GM12878 (cell line): ENCODE measurements at places on chromosomes 12 and 14. TPM values are rescaled to one million over a fixed set of nuclear protein-coding genes. Genes with fewer than 3 reads are reported as not detected.

Gene SMCO2
- 0.27 and 1.0 TPM in 2 replicates for total RNA-seq

Gene SIX6
- not detected in 2 replicates for total RNA-seq

Gene EIF2S3B
- total RNA-seq = 0.80 and 1.4 TPM in 2 replicates

Gene NKX2-1
- not detected in 2 replicates for total RNA-seq

Gene PTPRO
- 2.4 and 4.3 TPM in 2 replicates for total RNA-seq

DNA sequence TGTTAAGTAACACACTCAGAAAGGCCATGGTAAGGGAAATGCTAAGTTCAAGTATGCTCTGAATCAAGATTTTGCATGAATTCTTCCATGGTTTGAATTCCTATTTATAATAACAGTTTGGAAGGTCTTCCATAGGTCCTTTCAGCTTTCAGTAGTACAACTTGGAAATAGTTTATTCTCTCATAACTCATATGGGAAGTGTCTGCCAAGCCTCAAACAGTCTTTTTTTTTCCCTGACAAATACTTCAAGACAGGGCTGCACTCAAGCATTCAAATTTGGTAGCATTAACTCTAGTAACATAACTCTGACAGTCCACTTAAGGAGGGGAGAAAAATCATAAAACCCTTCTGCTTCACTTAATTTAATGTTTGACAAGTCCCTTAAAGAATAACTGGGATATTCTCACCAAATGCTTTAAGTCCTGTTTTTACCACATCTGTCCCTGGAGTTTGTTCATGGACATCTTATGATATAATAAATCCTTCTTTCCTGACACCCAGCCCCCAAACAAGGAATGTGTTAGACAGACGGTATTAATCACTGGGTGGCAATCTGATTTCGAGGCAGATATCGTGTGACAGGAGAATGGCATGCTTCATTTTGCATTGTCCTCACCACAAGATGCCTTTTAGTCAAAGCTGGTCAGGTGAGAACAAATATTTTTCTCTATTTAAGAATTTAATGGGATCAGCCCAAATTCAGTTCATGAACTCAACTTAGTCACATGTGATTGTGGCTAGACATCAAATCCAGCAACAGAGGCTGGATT, 165.7 kb downstream of the BMP4 start:
- H3K27me3 ChIP-seq = no peaks in the 10 kb centered on the region
- no peak overlapping the region for H3K4me3 ChIP-seq
- H3K4me1 ChIP-seq = no peaks in the 10 kb centered on the region
- DNase-seq = no peak
- H3K27ac ChIP-seq = no peak overlapping the region
- no peaks in the 10 kb centered on the region for H3K36me3 ChIP-seq

DNA sequence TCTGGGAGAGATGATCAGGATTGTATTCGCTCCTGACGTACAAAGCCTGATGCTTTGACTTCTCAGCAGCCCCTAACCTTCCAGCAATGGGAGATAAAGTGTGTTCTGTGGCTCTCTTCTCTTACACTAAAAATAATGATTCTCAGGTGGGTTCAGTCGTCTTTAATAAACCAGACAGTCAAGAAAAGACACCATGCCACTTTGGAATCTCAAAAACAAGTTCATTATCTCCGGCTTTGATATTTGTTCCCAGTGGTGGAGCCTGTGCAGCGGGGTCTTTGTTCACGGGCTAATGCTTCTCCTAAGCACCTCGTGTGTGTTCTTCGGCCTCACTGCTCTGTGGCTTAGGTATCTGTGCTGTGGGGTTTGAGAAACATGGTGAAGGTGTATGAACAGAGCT, 1.6 kb downstream of the ACVR1B start:
- H3K36me3 ChIP-seq = no peaks in the 10 kb centered on the region
- no peaks in the 10 kb centered on the region; the same call in none of the 2 replicates for H3K27me3 ChIP-seq
- H3K27ac ChIP-seq = no peak overlapping the region
- H3K4me1 ChIP-seq = peaks cover 4% of the 10 kb centered on the region
- DNase-seq = no peak
- no peak overlapping the region for H3K4me3 ChIP-seq

DNA sequence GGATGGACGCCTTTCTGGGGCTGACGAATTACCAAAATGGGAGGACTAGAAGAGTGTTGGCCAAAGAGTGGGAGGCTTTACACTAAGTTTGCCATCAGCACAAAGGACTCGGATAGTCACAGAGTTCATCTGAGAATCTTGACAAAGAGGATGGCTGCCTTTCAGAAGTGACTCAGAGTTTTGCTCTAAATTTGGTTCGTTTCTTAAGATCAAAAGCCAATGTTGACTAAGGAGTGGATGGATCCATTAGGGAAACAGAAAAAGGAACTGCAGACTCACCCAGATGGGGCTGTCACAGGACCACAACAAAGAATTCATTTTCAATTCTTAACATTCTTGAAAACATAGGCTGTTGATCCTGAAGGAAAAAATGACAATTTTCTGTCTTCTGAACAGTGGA, 81.3 kb upstream of the DUSP6 start:
- no peaks in the 10 kb centered on the region for H3K36me3 ChIP-seq
- no peaks in the 10 kb centered on the region for H3K4me1 ChIP-seq
- no peak overlapping the region for H3K4me3 ChIP-seq
- DNase-seq = no peak

- DNase-seq = no peak
- no peaks in the 10 kb centered on the region for H3K36me3 ChIP-seq
- H3K27ac ChIP-seq = no peak overlapping the region
- H3K27me3 ChIP-seq = no peaks in the 10 kb centered on the region
- no peaks in the 10 kb centered on the region for H3K4me1 ChIP-seq
Measured at GRCh38 chr14:81716953-81717352, 183.3 kb upstream of the SEL1L start.

DNA sequence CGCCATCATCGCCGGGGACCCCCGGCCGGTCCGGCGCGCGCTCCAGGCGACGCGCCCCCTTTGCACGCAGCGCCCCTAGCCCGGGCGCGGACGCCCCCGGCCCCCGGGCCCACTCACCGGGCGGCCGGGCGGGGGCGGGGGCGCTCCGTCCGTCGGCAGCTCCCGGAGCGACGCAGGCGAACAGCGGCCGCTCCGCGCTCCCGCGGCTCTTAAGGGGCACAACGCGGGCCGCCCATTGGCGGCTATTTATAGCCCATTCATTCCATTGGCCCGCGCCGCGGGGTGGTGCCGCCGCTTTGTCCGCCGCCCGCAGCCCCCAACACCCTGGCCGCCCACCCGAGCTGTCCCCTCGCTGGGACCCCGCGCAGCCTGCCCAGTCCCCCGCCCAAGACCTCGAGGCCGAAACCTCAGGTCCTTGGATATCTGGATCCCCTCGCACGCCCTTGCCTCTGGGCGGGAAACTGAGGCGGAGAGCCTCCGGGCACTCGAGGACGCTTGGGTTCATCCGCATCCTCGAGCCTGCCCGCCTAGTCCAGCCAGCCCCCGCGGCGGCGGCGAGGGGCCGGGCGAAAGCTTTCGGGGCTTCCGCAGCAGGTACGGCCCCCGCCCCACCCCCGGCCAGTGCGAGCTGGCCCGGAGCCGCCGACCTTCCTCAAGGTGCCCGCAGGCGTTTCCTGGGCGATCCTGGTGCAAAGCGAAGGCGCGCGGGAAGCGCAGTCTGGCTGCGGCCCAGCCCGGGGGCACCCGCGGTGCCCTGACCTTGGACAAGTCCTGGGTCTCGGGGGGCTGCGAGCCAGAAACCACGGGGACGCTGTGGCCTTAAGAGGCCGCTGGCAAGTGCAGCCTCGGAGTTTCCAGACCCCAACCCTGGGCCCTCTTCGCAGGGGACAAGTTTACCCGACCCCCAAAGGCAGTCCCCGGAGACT, at the start of gene CKB:
Gene CKB (minus strand): TSS at position 182 of the 926 bp plus-strand sequence. CDS start 337 bp downstream, outside the sequence.
- peaks cover 2% of the 10 kb centered on the region; the same call in 1 of the 2 replicates for H3K27me3 ChIP-seq
- no peak within 1 kb of the TSS for H3K27ac ChIP-seq
- H3K36me3 ChIP-seq = no peaks in the 10 kb centered on the region
- no peak for DNase-seq

GRCh38 chr12:120914794-120915193, 10.6 kb upstream of the SPPL3 start:
- no peaks in the 10 kb centered on the region for H3K36me3 ChIP-seq
- H3K27me3 ChIP-seq = no peaks in the 10 kb centered on the region
- H3K4me1 ChIP-seq = peaks cover 3% of the 10 kb centered on the region; the same call in 1 of the 2 replicates
- H3K27ac ChIP-seq = no peak overlapping the region
- no peak for DNase-seq

DNA sequence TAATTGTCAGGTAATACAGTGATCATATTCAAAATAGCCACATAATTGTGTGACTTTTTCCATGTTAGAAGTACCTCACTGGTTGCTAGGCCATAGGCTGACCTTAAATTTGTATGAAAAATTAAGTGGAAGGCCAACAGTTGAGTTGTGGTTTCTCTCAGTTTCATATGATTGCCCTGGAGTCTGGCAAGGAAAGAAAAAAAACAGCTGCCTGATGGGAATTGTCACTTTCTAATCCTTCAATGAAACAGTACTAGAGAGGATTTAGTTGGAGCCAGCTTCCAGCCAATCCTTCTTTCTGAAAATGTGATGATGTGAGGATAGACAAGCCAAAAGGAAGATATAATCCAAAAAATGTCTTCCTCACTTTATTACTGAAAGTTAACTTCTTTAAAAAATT, 113.6 kb downstream of the ALX1 start:
- no peak overlapping the region for H3K4me3 ChIP-seq
- no peak for DNase-seq
- H3K36me3 ChIP-seq = no peaks in the 10 kb centered on the region
